T-helper 17 cell (primary cell): ENCODE measurements at places on chromosomes 7 and 10.
A peak's percentile ranks its signal among the peaks of the same experiment; 100 is the strongest.

DNA sequence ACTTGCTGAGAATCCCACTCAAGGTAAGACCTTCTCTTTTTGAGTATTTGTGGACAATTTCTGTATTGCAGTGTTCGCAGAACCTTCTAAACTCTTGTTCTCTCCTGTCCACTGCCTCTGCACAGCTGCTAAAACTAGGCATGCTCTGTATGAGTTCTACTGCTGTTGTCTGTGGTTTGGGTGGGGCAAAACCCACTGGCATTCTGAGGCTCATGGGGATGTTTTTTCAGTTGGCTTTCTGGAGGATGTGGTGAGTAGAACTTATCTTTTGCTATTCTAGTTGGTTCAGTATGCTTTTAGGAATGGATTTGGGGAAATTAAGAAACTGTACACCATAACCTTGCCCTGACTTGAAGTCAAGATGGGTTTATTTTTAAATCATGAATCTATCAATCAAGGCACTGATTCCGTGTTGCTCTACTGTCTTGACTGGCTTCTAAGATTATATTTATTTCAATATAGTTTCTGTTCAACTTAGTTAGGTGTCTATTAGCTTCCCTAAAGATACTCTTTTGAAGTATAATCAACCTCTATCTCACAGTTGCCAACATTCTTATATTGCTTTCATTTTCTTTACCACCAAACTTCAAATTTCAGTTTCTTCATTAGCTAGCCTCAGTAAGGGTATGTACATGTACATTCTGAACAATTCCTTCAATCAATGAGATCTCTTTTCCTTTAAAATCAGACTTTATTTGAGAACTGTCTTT lies 25.0 kb upstream of the C1GALT1 start:
- DNase-seq, result peak; percentile 29
- H3K36me3 ChIP-seq, result peaks cover 3% of the 10 kb centered on the region
- H3K4me3 ChIP-seq, result peak overlapping the region; percentile 83
- peak overlapping the region; percentile 91 for H3K27ac ChIP-seq

DNA sequence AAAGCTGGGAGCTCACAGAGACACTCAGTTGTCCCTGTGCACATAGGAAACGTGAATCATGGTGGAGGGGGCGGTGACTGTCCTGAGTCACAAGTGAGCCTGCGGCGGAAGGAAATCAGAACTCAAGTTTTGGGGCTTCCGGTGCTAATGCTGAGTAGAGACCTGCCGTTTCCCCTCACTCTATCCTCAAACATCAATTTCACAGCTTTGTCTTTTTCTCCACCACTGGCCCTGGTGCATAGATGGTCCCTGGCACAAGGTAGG lies 21.9 kb downstream of the ADCYAP1R1 start:
- H3K36me3 ChIP-seq, result no peaks in the 10 kb centered on the region
- H3K4me1 ChIP-seq, result no peaks in the 10 kb centered on the region
- H3K27me3 ChIP-seq, result peaks cover 13% of the 10 kb centered on the region
- no peak for DNase-seq
- no peak overlapping the region for H3K27ac ChIP-seq

DNA sequence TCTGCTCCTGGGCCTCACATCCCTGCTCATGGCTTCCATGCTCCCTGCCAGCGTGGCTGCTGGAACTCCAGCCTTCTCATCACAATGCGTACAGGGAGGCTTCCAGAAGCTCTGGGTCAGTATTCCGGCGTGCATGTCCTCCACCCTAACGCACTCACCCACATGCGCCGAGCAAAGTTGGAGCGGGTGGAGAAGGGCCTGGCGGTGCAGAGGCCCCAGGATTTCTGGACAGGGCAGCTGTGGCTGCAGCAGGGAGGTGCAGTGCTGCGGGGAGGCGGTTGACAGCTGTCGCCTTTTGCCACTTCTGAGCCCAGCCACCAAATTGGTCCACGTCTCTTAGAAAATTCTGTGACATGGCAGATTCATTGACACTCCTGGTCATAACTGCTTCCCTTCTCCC lies 33.6 kb upstream of the FAM20C start:
- H3K36me3 ChIP-seq, result no peaks in the 10 kb centered on the region
- no peaks in the 10 kb centered on the region for H3K4me1 ChIP-seq
- H3K27me3 ChIP-seq, result peaks cover 12% of the 10 kb centered on the region
- no peak overlapping the region for H3K4me3 ChIP-seq
- DNase-seq, result no peak

DNA sequence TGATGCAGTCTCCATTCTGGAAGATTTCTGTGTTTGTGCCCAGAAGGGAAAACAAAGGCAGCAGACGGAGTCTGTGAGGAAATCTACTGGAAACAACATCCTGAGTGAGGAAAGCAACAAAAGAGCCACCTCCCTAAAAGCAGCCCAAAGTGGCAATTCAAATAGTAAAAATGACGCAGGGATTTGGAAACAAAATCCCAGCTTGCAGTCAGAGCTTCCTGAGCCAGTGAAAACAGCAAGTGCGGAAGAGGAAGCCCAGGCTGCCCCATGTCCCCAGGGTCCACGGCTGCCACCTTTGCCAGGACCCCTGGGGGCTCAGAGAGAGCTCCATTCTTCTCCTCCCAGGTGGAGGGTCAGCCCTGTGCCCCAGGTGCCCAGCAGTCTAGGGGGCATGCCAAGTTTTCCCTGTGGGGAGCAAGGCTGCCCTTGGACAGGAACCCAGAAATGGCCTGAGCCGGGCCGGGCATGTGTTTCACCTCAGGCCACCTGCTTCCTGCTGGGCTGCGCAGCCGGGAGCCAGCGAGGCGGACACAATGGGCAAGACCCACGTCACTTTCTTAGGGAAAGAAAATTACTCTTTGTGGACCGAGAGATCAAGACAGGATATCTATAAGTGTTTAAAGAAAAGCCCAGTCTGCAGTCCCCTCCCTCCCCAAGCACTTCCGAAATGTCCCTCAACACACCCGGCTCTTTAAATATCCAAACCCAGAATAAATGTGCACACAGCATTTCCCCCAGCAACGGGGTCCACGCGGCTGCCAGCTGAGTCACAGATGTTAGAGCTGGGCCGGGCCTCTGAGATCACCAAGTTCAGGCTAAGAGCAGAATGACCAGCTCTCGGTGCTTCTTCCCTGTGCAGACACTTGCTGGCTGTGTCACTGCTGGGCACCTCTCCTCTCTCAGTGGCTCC lies 231.1 kb downstream of the ARHGAP12 start:
- H3K4me1 ChIP-seq, result peaks cover 3% of the 10 kb centered on the region
- no peak overlapping the region for H3K4me3 ChIP-seq
- H3K36me3 ChIP-seq, result no peaks in the 10 kb centered on the region
- no peak for DNase-seq

GRCh38 chr7:121419201-121420148 lies 23.4 kb upstream of the FAM3C start:
- peaks cover 3% of the 10 kb centered on the region for H3K36me3 ChIP-seq
- H3K27me3 ChIP-seq, result peaks cover 14% of the 10 kb centered on the region
- no peaks in the 10 kb centered on the region for H3K4me1 ChIP-seq
- no peak overlapping the region for H3K27ac ChIP-seq
- H3K4me3 ChIP-seq, result no peak overlapping the region
- no peak for DNase-seq

DNA sequence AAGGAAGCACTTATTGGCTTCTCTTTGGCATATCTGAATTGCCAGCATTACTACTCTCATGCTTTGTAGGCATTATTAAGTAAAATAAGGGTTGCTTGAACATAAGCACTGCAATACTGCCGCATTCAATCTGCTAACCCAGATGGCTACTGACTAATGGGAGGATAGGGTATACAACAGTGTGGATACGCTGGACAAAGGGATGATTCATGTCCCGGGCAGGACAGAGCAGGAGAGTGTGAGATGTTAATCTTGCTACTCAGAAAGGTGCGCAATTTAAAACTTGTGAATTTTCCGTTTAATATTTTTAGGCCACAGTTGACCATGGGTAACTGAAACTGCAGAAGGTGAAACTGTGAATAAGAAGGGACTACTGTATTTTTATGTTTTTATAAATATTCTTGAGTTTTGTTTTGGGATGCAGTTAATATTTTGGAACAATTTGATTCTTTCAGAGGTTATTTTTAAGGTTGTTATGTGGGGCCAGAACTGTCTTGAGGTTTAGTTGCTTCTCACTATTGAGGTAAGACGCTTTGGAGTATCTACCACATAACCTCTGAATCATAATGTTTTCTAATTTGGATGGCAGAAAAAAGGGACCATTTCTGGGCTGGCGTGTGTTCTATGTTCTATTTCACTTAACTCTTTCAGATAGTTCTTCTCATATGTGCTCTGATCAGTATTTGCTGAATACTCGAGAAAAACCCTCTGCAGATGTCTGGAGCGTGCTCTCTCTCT lies 75.7 kb upstream of the SYPL1 start:
- H3K4me3 ChIP-seq, result no peak overlapping the region
- H3K27me3 ChIP-seq, result peaks cover 30% of the 10 kb centered on the region
- H3K36me3 ChIP-seq, result peaks cover 2% of the 10 kb centered on the region
